ENCODE measurements at places on chromosomes 5 and 9.
A peak's percentile ranks its signal among the peaks of the same experiment; 100 is the strongest.

- no peak for DNase-seq
Observed at GRCh38 chr9:26975728-26976707, 19.8 kb downstream of the IFT74 start.

DNA sequence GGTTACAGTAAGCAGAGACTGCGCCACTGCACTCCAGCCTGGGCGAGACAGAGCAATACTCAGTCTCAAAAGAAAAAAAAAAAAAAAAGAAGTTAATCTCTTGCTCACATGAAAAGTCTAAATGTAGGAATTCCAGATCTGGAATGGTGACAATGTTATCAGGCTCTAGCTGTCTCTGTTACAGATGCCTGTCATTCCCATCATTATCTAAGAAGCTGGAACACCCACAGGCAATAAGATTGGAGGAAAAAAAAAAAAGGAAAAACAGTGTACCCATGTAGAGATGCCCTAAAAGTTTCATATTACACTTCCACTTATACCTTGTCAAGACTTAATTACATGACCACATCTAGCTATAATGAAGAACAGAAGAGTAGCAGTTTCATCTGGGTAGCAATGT is 38.2 kb downstream of the PTBP3 start:
- no peak for DNase-seq

- DNase-seq, result no peak
Observed at GRCh38 chr5:179176571-179177230, 116.5 kb downstream of the ZNF354C start.

DNA sequence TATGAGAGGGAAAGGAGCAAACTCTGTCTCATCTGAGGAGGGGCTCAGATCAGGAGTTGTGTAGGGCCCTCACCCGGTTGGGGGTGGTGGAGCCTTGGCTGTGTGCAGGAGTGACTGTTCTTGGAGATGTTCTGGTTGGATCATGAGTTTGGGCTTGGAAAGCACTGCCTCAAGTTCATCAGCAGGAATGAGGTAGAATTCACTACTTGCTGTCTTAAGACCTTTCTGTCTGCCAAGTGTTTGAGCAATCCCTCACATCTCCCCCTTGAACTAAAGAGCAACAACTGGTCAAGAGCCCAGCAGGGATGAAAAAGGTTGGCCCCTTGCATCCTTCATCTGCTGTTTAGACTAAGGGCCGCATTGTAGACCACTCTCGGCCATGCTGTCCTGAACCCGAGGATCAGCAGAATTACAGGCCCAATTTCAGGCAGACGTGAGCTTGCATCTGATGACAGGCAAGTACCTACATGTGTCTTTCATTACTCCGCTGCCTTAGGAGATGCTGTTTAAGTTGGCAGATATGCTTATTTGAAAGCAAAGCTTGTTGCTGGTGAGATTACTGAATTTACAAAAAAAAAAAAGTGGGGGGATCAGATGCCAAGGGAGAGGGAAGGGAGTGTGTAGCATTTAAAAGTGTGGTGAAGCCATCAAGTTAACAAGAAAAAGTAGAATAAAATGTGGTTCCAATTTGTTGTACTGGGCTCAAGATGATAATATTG is 36.4 kb downstream of the PIK3R1 start:
- no peak for DNase-seq

DNA sequence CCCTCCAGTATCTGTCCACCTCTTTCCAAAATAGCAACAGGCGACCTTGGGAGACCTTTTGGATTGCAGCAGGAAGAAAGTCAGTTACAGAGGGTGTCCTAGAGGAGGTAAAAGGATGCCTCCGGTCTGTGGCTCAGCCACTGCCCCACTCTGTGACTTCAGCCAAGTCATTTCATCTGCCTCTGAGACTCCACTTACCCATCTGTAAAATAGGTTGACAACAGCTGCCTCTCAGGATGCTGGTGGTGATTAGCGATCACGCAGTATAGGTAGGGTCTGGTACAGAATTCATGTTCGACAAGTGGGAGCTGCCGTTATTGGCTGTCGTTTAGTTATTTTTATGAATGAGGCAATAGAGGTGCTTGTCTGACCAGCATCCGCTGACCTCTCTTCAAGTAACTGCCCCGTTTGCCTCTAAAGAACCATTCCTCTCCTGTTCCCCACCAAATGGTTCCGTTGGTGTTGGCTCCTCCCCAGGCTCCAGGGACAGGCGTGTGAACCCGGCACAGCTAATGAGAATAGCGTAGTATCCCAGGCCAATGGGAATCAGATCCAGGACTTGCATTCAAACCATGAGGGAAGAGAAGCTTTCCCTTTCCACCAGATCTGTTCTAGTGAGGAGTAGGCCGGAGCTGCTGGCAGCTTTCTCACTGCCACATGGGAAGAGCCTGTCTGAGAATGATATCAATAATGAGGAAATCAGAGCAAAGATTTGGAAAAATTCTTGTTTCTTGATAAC is 64.1 kb downstream of the SMIM23 start:
- no peak for DNase-seq

DNA sequence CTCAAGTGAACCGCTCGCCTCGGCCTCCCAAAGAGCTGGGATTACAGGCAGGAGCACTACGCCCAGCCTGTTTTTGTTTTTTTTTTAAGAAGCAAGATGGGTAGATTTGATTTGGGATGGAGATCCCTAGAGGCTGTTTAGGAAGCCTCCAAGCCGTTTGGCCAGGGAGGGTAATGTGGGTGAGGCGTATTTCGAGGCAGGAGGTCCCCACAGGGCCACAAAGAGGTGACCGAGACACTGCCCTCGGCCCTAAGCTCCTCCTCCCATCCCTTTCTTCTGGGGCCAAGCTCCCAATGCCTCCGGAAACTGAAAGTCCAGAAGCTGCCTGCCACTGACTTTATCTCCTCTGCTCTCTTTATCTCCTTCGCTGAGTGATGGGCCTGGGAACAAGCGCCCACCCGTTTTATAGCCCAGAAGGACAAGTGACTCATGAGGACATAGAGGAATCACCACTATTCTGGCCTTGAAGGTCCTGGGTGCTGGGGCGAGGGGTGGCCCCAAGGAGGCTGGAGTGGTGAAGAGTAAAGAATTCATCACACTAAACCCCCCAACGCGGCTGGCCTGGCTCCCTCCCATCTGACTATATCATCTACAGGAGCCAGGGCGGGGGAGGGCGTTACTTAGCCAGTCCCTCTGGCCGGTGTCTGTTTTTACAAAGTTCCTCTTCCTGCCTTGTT is 2.0 kb upstream of the RALGDS start:
- DNase-seq, result no peak

DNA sequence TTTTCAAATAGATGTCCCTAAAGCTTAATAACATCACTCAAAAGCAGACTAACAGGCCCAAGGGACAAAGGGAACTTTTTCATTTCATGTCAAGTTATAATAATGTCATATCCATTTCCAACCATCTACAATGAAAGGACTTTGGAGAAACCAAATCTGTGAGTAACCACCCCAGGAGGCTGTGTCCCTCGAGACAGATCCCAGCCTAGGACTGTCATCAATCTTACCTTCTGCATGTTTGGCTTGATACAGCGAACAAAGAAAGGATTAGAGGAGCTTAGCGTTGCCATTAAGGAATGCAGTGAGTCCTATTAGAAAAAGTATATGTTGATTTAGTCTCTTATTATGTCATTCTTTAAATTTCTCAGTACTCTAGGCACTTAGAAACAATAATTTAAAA is 137.8 kb upstream of the RETREG1 start:
- no peak for DNase-seq

- no peak for DNase-seq
Observed at GRCh38 chr5:128626536-128627090, 88.6 kb upstream of the FBN2 start.

DNA sequence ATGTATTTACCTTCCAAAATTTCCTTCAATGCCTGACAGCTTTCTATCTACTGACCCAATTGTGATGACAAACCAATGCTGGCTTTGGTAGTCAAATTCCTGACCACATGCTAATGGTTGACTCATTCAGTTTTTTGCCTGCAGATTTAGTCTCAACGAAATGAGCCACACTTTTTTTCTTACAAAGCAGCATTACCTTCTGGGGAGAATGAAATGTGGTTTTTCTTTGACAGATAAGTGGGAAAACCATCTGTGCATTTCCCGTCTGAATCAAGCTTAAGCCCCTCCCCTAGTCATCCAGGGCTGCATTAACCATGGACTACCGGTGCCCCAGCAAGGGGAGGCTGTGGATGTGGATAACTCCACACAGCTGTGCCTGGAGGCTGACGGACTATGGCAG is 99.6 kb upstream of the TAF11L2 start:
- no peak for DNase-seq

DNA sequence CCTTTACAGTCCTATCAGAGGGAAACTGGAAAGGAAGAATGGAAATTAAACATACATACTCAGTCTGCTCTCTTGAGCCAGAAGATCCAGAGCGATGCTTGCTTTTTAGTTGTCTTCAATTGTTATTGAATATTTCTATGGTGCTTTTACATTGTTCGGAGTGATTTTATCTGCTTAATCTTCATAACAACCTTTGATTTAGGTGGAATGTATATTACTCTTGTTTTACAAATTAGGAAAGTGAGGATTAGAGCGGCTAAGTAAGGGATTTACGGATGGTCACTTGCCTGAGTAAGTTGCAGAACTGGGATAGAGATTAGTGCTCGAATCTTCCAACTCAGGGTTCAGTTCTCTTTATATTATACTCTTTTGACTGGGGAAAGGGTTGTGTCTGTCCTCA is 69.1 kb downstream of the PBX3 start:
- DNase-seq, result no peak

DNA sequence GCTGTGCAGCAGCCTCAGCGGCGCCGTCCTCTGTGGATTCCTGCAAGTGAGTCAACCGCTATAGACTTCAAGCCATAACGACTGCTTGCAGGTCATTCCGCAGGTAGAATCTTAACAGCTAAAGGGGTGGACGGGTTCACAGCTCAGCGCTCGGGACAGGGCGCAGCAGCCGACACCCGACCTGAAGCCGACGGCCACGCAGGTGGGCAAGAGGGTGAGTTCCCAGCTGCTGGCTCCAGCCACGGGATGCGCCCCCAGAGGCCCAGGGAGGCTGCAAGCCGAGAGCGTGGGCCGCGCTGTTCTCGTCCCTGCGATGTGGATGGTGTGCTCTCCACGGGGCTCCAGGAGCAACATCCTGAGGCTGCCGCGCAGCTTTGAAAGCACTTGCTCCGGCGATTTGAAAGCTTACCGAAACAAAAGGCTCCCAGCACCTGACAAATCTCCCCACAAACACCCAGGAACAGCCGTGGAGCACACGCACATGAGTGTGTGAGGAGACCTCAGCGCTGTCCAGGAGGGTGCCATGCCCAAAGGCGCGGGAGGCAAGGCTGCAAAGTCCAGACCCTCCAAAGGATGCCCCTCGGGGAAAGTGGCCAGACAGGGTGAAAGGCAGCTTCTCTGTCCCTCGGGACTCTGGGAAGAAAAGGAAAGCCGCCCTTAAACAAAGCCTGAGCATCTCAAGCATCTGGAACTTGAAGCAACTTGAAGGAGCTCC is 48.7 kb downstream of the EXD3 start:
- no peak for DNase-seq

- DNase-seq, result peak; percentile 31
Observed at GRCh38 chr9:94603259-94604160, 9.9 kb upstream of the FBP2 start.

- DNase-seq, result no peak
Observed at GRCh38 chr5:144297081-144297480, 126.4 kb downstream of the KCTD16 start.

DNA sequence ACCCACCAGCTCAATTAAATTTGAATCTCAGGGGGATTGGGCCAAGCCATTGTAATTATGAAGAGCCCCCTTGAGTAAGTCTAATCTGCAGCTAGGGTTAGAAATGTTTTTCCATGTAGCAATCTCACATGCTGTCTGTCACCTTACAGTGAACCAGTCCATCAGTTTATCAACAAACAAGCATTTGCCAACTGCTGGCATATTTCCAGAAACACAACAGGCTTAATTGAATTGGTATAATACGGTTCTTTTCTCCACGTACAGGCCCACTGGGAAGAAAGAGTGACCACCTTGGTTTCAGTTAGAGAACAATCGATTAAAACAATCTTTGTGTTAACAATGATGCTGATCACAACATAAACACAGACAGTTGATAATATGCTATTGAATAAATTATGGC is 67.4 kb downstream of the NSUN2 start:
- DNase-seq, result no peak

DNA sequence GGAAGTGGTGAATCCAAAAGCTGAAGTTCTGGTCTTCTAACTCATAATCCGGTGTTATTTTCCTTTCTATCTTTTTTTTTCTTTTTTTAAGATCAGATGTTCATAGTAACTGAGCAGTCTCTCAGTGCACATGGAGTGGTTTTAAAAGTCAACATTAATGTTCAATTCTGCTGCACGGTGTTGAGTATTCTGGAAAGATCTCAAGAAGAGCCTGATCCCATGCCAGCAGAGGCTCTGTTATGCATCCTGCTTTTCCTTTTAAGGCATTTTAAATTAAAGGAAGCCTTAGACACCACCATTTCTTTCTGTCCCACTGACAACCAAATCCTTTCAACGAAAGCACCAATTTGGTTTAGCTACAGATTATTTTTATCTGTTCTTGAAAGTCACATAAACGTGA is 33.4 kb downstream of the SEMA5A start:
- DNase-seq, result no peak

DNA sequence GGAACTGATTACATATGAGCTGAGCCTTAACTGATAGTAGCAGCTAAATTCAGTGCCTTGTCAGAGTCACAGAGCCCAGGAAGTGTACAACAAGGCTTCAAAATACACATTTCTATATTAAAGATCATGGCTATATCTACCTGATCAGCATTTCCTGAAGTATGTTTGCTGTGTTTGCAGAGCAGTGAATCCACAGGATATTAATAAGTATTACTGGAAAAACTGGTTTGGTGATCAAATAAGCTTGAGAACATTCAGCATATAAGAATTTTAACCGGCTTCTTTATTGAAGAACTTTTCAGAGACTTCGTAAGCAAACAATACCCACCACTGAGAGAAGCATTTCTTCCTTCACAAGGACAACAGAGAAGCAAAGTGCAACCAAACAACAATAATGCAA is 227.0 kb downstream of the ELAVL2 start:
- DNase-seq, result no peak

DNA sequence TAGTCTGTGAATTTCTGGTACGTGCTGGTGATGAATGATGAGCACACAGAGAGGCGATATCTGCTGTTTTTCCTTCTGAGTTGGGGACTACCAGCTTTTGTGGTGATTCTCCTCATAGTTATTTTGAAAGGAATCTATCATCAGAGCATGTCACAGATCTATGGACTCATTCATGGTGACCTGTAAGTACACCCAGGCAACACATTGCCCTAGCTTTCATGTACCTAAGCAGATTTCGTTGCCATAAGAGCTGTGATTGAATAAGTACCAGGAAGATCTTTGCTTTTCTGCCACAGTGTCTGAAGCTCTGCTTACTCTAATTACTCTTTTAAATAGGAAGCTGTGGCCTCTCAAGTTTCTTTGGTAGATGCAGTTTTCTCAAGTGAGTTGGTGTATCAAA is 397.8 kb downstream of the ARRDC3 start:
- DNase-seq, result no peak

DNA sequence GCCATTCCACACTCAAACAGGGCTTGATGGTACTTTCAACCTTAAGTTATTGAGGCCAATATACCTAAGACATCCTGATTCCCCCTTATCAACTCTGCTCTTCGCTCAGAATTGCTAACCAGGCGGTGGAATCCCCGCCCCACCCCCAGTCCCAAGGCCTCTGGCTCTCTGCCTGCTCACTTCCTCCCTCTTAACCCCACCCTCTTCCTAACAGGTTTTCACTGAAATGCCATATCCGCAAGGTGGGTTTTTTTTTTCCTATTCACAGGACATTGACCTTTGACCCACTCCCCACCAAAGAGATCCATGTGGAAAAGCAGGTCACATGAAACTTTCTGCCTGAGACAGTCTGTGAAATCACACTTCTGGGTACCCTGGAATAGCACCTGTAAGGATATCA is 66.6 kb upstream of the IFNK start:
- no peak for DNase-seq

Measured in activated CD4-positive, CD25-positive, alpha-beta regulatory T cell (primary cell).